ENCODE measurements at places on chromosomes 16 and 17.

GRCh38 chr16:700684-701584 lies 4.7 kb downstream of the FBXL16 start:
- DNase-seq = no peak

GRCh38 chr17:40878044-40878443 lies 7.0 kb downstream of the KRT20 start:
- DNase-seq = no peak

GRCh38 chr16:31451681-31452351 lies 7.5 kb upstream of the ARMC5 start:
- peak; percentile 85 for DNase-seq

- no peak for DNase-seq
Measured at GRCh38 chr16:70796301-70796700, 4.7 kb downstream of the VAC14 start.

DNA sequence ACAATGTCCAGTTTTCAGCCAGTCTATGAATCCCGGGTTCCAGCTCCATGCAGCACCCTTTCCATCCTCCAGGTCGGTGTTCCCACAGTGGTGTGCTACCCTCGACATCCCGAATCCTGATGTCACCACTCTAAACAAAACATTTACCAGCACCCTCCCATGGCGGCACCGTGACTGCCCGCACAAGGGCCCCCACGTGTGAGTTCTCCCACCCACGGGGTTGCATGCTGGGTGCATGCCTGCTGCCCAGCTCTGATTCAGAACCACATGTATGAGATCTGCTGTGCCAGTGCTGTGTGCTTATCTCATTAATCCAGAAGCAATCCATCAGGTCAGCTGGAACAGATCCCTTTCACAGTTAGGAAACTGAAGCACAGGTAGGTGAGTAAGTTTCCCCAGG lies 57.4 kb downstream of the C16orf78 start:
- no peak for DNase-seq

DNA sequence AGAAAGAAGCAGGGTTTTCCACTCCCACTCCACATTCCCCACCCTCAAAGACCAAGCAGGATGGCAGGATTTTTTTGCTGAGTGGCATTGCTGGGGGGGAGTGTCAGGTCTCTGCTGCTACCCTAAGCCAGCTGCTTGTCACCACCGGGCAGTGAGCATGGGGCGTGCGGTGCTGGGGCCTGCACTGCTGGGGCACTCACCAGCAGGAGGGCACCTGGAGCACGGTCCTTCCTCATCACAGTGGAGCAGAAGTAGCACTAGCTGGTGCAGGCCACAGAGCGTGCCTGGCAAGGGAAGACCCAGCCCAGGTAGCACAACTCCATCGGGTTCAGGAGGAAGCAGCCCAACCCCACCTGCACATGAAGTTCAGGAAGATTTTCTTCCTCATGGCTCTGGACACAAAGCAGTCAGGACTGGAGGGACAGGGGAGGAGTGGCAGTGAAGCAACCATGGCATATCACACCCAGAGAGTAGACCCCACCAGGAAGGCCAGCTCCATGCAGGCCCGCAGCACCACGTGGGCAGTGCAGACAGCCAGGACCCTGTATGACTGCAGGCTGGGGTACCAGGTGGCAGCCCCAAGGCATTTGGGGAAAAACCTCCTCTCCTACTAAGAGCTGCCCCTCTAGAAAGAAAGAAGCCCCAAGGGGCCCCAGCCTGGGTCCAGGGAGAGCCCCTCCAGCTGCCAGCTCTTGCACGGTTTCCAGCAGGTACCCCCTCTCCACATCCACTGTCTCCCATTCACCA lies 16.7 kb upstream of the MYO18A start:
- no peak for DNase-seq

- DNase-seq = peak; percentile 68
Measured at GRCh38 chr17:28950017-28950751, 1.1 kb downstream of the PHF12 start.

- DNase-seq = no peak
Measured at GRCh38 chr16:48946686-48947370, 334.8 kb downstream of the CBLN1 start.

GRCh38 chr17:49931416-49932137 lies 37.4 kb upstream of the DLX4 start:
- no peak for DNase-seq

DNA sequence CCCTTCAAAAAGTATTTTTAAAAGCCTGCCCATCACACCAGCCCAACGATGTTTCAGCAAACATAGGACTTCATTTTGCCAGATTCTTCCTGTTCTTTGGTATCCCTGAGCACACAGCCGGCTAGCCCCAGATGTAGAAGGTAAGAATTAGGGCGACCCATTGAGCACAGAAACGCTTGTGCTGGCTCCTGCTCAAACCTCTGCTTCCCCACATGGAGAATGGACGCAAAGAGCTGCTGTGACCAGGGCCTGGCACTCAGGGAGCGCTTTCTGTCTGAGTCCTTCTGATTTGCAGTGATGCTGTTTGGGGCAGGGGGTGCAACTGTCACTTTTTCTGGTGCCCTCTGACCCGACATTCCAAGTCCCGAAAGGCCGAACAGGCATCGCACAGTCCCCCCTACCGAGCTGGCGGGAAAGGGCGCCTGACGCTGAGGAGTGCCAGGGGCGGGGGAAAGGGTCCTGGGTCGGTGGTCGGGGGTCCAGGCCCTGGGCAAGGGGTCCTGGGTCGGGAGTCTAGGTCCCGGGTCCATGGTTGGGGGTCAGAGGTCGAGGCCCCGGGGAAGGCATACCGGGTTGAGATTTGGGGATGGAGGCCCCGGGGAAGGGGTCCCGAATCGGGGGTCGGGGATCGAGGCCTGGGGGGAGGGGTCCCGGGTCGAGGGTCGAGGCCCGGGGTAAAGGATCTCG lies 930 bp downstream of the CHMP1A start:
- DNase-seq = no peak

- DNase-seq = no peak
Measured at GRCh38 chr17:263773-264172, 82.3 kb upstream of the DOC2B start.

GRCh38 chr17:74146196-74146595 lies 57.3 kb upstream of the RPL38 start:
- DNase-seq = no peak

DNA sequence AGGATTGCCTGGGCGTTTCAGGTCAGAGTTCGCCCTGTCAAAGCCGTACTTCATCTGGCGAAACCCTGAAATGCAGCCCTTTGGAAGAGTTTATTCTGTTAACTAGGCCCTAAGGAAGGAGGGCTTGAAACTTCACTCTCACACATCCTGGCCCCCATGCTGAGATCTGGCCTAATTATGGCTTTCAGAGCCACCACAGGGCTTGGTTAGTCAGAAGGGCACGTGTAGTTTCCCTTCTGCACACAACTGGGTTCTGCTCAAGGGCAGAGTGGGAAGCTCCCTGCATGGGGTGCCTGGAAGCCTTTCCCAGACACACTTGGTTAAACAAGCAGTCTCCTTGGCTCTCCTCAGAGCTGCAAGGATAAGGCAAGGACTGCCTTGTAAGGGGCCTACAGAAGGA lies 397.3 kb downstream of the SHISA9 start:
- no peak for DNase-seq

DNA sequence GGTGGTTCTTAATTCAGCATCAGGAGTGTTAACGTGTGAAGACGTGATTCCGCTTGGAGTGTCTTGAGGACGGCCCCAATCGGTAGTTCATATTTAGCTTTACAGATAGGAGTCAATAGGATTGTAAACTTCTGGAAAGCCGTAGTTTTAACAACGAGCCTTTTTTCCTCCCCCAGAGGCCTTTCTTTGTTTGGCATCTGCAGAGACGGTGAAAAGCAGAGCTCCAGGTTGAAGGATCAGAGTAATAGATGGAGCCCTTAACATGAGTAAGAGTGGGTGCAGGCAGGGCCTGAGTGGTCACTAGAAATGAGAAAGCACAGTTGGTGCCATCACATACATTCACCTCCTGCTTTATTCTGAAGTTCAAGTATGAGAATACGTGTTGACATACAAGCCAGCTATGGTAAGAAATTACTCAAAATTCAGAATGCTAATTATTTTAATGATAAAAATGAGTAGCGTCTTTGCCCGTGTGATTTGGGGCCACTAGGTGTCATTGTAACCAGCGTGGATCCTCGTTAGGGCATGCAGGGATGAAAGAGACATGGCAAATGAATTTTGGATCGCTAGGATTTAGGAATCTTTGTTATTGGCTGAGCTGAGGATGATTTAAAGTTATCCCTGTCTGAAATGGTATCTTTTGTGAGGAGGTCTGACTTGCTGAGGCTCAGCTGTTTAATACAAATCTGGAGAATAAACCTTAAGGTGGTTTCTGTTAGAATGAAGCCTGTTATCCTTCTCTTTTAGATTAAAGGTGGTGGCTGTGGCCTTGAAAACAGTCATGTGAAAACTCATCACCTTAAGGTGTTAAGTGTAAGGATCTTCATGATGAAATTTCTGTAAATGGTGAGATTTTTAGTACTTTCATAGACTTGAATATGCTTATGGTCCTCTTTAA lies 18.6 kb downstream of the PRCD start:
- DNase-seq = peak; percentile 62

GRCh38 chr16:19005561-19006445 lies 22.1 kb downstream of the TMC7 start:
- DNase-seq = peak; percentile 76

DNA sequence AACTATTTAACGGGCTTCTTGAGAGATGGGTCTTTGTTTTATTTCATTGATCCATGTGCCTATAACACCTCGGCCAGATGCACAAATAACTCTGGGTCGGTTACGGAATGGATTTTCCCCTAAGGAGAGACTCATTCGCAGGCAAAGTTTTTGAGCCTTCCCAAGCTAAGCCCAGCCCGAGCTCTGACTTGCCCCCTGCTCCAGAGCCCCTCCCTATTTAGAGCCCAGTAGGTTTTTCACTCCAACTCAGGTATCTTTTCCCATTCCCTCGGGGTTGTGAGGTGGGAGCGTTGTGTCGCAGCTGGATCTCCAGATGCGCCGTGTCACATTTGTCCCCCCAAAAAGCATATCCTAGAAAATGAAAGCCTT lies 812 bp upstream of the MYOCD start:
- peak; percentile 2 for DNase-seq

GRCh38 chr17:50641357-50641756 lies 6.7 kb downstream of the ABCC3 start:
- no peak for DNase-seq

DNA sequence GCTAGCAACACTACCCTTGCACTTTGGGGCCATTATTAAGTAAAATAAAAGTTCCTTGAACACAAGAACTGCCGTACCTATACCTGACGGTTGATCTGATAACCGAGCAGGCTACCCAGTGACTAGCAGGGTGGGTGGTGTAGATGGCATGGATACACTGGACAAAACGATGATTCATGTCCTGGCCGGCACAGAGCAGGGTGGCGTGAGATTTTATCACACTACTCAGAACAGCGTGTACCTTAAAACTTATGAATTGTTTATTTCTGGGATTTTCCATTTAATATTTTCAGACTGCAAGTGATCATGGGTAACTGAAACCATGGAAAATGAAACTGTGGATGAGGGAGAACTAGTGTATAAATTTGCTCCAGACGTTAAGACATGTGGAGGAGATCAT lies 41.0 kb upstream of the MSI2 start:
- peak; percentile 67 for DNase-seq

- DNase-seq = no peak
Measured at GRCh38 chr17:55413825-55414489, 7.7 kb downstream of the MMD start.

DNA sequence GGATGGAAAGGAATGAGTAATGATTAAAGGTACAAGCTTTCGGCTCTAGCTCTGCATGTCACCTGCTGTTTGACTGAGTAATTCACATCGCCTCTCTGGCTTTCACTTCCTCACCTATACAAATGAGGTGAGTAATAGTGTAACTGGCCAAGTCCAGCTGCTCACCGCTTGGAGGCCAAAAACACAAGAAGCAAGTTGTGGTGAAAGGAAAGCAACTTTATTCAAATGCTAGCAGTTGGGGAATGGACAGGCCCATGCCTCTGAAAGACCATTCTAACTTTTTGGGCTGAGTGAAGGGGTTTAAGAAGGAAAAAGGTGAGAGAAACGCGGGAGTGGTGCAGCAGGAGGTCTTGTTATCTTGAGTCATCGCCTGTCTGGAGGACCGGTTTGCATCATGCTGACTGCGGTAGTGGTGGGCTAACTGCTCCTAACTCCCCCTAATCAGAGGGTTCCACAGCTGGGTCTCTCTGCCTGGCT lies 45.7 kb upstream of the CSNK2A2 start:
- DNase-seq = no peak

DNA sequence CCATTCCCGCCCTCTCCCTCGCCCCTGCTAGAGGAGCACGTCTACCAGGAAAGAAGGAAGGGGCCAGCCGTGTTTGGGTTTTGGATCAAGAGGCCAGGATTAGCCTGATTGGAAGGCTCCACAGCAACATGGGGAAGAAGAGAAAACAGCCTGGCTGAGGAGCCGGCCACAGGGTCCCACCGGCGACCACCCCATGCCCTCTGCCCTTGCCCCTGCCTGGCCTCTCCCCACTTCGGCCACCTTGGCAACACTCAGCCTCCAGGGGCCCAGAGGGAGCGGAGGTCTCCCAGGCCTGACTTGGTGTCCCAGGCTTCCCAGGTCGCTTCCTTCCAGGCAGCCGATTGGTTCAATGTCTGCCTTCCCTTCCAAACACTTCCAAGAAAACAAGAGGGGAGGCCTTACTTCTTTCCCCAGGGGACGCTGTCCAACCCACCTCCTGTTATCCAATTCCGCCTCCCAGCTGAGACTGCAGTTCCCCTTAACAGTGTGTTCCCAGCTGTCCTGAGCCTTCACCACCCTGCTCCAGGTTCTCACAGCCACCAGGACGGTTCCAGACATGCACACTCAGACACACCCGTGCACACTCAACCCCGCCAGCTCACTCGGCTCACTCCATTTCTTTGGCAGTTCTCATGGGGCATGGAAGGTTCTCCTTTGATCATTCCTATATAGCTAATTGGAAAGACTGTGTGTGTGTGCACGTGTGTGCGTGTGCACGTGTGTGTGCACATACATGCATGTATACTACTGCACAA lies 65.4 kb downstream of the RBFOX3 start:
- no peak for DNase-seq

GRCh38 chr17:82794781-82795482 lies 43.1 kb downstream of the TBCD start:
- DNase-seq = no peak

- no peak for DNase-seq
Measured at GRCh38 chr17:82331345-82331939, 2.1 kb downstream of the SECTM1 start.

DNA sequence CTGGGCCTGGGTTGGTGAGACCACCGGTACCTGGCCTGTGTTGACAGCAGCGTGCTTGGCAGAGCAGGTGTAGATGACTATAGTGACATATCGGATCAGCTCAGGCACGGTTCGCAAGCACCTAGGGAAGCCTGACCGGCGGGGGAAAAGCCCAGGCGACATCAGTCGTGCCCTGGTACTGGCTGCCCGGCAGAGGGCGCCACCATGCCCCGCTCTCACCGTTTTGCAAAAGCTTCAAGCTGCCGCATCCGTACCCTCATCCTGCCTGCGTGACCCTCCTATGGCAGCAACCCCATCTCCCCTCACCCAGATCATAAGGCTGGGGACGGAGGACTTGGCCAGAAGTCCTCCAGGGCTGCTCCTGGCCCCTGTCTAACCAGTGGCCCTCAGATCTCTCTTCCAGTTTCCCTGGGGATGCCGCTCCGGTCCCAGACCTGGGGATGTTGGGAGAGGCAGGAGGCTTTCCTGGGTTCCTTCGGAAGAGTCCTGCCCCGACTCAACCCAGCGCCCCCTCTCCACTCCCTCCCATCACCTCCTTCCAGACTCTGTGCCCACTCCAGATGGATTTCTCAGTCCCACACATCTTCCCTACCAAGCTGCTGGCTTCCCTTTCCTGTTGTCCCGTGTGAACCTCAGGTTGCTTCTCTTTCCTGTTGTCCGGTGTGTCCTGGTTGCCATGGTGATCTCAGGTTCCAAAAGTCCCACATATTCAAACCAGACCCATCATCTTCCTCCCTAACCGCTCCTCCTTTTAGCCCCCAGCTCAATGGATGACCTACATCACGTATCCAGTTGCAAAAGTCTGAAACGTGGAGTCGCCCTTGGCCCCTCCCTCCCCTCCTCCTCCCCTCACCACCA lies 13.7 kb downstream of the ALOX12B start:
- peak; percentile 73 for DNase-seq

All from ELR (cell line).